Fibroblast of skin of back (primary cell): ENCODE measurements at places on chromosomes 12 and 14.

DNA sequence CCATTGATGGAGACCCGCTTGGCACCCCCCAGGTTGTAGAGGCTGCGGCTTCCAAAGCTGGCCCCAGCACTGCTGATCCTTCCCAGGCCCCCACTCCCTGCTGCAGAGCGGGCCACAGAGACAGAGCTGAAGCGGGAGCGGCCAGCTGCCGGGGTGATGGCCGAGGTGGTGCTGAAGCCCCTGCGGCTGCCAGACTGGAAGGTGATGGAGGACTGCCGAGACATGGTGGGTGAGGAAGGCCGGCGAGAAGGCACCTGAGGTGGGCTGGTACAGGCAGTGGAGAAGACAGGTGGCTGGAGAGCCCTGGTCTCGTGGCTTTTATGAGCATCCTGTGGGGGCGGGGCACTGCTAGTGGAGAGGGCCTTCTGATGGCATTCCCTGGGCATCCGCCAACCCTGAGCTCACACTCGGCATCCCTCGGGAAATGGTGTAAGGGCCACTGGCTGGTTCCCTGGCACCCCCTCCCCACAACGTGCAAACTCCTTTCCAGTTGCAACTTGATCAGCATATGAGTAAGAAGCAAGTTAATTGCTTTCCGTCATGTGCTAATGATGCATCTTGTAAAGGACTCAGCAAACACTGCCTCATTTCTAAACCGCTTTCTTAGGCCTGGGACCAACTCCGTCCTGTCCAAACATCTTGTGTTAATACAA, at the start of gene KRT75:
Gene KRT75 (minus strand): TSS at position 291 of the 653 bp plus-strand sequence. CDS start 67 bp downstream, at position 224.
- peak; percentile 13 for DNase-seq

DNA sequence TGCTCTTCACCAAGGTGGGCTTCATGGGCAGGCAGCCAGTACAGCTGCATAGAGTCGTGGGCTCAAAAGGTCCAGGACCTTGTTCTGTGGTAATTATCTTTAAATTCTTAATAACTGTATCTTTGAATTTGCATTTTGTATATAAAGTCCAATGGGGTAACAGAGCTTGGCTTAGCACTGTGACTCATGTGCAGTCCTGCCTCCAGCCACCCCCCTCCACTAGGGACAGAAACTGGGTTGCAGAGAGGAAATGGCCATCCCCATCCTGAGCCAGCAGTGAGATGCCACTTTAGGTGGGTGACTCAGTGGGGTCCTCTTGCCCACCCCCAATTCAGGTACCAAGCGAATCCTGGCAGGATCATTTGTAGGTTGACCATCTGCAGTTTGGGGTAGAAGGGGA, 48.1 kb downstream of the EPS8 start:
- DNase-seq, result no peak

- DNase-seq, result no peak
Measured at GRCh38 chr14:90609376-90609775, 206.9 kb downstream of the TTC7B start.

DNA sequence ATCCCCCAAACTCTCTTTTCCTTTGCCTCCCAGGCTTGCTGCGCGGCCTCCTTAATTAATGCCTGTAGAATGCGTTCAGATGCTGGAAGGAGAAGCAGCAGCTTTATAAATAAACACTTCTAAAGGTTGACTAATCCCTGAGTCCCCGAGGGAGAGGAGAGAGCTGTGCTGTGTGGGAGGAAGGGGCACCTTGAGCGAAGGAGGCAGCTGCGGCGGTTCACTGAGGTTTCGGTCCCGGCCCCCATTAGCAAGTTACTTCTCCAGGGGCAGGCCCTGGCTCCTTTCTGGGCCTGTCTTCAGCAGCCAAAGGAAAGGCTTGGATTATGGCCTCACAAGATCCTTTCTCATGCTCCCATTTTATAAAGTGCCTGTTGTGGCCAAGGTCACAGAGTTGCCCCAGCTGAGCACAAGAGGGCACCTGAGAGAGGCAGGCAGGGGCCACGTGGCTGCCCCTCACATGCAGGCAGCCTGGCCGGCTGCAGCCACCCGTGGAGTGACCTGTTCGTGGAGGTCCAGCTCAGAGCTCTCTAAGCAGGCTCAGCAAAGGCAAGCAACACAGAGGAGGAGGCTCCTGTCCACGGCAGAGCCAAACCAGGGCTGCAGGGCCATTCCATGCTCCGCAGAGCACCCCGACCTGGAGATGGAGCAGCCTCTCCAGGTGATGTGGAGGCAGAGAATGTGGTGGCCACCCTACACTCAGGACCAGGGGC, 15.0 kb upstream of the CACNA2D4 start:
- peak; percentile 17 for DNase-seq

DNA sequence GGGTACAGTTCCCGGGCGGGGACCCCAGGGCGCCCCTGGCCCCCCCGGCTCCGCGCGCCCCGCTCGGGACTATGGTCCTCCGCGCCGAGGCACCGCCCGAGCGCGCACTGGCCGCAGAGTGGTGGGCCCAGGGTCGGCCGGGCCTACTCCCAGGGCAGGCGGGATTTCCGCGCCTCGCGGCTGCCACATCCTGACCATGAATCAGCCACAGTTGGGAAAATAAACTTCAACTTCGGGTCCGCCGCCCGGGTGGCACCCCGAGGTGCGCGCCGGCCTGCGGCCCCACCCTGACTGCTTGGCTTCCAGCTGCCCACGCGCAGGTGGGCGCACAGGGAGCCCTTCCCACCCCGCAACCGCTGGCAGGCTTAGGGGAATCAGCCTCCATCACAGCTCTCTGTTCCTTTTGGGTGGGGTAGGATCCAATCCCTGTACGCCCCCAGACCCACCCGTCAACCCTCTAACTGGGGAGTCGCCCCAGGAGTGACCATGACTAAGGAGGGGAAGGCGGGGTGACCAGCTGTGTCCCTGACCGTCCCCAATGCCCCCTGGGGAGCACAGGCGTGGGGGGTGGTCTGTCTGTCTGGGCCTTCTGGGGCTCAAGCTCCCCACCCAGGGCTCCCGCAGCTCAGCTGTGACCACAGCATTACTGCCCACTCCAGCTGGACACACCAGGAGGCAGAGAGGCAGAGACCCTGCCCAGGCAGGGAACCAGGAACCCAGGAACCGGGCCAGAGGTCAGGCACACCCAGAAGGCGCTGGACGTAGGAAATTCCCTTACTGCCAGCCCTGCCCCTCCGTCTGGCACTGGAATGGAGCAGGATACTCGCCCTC, 678 bp downstream of the INF2 start:
- peak; percentile 27 for DNase-seq

DNA sequence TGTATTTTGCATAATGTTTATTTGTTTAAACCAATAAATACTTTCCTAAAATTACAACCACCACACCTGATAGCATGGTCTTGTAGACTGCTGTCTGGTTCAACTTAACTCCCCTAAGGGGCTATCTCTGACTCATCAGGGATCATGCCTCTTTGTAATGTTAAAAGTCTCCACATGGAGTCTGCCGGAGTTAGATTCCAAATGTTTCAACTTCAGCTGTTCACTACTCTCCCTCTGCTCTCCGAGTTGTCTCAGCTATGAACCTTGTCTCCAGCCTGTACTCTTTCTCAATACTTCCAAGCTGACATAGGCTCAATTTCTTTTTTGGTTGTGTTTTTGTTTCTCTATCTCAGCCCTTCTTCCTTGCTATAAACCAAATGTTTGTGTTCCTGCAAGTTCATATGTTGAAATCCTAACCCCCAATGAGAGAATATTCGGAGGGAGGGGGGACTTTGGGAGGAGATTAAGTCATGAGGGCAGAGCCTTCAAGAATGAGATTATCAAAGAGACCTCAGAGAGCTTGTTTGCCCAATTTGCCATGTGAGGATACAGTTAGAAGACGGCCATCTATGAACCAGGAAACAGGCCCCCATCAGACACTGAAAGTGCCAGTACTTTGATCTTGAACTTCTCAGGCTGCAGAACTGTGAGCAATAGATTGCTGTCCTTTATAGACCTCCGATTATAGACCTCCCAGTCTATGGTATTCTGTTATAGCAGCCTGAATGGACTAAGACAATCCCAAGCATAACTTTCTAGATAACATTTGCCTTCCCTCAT, 858.2 kb downstream of the VRK1 start:
- DNase-seq, result peak; percentile 2

DNA sequence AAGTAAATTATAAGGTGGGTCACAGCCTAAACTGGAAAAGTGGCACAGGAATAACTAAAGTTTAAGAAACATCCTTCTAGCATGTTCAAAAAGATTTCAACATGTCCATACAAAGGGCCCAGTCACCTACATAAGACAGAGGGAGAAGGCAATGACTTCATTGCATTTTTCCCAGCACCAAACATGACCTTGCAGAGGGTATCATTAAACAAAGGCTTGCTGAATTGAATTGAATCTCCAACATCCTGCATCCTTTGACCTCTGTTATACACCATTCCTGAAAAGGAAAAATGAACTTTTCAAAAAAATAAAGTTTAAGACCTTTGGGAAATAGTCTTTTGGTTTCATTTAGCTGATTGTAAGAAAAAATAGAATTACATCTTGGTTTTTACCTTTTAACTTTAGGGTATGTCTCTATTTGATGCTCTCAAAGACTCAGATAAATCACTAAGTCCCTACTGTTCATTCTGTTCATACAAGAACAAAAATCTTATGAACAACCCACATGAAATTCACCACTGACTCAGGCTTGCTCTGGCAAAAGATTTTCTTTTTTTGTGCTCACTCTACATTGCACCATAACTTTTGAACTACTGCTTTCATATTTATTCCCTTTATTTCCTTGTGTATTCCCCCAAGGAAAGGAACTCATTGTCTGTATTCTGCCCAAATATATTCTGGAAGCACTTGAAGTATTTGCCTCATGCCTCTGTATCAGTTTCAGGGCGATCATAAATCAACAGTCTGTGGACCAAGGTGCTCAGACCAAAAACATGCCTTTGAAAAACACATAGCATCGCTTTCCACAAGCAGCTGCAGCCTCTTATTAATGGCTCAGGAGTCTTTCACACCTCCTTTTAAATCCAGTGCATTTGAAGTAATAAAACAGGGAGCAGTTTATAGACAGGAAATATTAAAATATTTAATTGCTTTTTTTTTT, 121.7 kb downstream of the DUSP6 start:
- DNase-seq, result no peak

- DNase-seq, result no peak
Measured at GRCh38 chr12:72369423-72369959, 97.3 kb downstream of the TRHDE start.

GRCh38 chr14:58541633-58542022, 96.1 kb upstream of the DACT1 start:
- DNase-seq, result no peak

- peak; percentile 70 for DNase-seq
Measured at GRCh38 chr12:1630827-1631591, 2.0 kb downstream of the WNT5B start.

- no peak for DNase-seq
Measured at GRCh38 chr12:4147031-4147481, 126.5 kb upstream of the CCND2 start.

DNA sequence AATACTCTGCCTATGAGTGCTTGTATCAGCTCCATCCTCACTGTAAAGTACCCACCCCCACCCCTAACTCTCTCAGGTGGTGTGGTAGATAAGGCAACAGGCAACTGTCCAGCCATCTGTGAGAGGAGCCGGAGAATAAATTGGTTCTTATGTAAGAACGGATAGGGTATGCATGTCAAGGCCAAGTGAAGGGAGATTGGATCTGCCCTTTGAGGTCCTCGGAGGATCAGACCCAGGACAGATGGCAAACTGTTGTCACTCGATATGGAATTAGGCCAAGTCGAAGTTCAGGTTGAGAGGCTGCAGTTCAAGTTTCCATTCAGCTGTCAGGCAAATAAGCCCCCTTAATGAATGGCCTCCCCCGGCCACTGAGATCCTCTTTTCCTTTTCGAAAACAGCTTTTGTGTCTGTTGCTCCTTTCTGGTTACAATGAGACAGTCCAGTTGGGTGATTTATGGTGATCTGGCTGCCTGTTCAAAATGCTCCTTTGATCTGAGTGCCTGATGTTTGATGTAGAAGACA, 120.3 kb downstream of the VRK1 start:
- DNase-seq, result no peak

GRCh38 chr12:45732936-45733335, 3.4 kb downstream of the ARID2 start:
- no peak for DNase-seq

DNA sequence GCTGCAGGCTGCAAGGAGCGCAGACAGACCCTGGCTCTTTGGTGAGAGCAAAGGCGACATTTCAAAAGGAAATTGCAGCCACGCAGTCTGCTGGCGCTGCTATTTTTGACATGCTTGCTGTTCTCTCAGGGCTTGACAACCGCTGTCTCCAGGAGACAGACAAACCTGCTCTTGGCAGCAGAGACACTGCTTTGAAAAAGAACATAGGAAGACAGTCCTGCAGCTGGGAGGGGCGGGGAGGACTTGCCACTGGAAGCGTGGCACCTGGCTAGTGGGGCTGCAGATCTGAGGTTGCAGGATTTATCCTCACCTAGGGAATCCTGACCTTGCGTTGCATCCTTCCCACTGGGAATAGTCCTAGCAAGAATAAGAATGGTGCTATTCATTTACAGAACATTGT, 91.8 kb upstream of the KCNA1 start:
- no peak for DNase-seq

GRCh38 chr14:93315575-93315974, 17.3 kb downstream of the BTBD7 start:
- no peak for DNase-seq

DNA sequence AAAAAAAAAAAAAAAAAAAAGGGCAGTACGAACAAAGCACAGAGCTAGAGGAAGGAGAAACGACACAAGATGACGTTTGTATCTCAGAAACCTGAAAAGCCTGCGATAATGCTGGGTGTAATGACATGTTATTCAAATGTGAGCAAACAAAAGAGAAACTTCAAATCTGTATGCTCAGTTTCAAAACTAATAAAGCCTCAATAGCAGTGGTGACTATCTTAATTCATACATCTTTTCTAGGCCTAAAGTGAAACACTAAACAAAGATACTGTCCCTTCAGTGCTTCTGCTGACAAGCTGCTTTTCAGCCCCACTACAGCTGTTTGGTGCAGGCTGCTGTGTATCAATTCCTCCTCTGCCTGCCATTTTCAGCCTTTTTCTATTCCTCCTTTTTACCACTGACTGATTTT, 15.8 kb downstream of the ITPR2 start:
- DNase-seq, result no peak
